ENCODE measurements at places on chromosomes 6 and 20.
A peak's percentile ranks its signal among the peaks of the same experiment; 100 is the strongest.

DNA sequence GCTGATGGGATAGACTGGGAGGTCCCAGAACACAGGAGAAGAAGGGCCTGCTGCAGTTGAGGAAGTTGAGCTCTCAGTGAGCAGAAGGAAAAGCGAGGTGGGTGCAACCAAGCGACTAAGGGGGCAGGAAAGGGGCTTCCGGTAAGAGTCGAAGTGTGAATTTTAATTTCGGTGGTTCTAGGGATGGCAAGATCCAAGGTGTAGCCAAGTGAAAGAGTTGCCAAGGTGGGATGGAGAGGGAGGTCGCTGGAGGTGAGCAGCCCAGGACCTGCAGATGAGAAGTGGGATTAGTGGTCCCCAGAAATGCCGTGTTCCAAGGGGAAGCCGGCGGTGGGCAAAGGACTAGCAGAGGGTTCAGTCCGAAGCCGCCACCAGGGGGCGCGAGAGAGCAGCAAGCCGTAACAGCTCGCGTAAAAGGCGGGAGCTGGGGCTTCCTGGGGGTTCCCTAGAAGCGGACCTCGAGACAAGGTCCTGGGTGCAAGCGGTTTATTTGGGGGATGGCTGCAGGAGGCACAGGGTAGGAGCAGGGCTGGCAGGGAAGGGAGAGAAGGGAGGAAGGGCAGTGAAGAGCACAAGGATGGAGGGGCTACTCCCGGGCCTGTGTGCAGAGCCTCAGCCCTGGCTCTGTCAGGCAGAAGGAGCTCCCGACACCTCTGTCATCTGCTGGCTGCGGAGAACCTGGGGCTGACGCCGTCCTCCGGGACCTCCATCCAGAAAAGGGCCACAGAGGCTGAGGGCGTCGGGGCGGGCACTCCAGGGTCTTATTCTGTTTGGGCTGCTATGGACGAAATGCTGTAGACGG is 103.6 kb downstream of the PAX1 start:
- DNase-seq, result peak; percentile 27

GRCh38 chr6:23154159-23154558 is 584.8 kb downstream of the HDGFL1 start:
- DNase-seq, result no peak

DNA sequence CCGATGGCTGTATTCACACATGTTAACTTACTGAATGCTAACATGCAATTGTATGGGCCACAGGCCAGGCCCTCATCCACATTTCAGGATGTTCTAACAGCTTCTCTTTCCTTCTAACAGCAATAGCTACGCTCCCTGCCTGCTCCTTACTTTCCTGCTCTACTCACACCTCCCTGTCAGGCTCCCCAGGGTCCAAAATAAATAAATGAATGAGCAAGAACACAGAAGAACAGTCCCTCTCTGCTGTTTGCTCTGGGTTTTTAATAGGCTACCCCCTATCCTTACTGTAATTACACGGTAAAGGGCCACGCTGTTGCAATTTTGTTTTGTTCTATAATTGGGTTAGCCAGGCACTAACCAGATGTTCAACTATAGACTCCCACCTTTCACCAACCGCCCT is 135.6 kb downstream of the GMDS start:
- no peak for DNase-seq

- no peak for DNase-seq
Measured at GRCh38 chr20:48153523-48153922, 368.2 kb upstream of the SULF2 start.

- DNase-seq, result no peak
Measured at GRCh38 chr6:44738601-44739146, 351.2 kb downstream of the CDC5L start.

DNA sequence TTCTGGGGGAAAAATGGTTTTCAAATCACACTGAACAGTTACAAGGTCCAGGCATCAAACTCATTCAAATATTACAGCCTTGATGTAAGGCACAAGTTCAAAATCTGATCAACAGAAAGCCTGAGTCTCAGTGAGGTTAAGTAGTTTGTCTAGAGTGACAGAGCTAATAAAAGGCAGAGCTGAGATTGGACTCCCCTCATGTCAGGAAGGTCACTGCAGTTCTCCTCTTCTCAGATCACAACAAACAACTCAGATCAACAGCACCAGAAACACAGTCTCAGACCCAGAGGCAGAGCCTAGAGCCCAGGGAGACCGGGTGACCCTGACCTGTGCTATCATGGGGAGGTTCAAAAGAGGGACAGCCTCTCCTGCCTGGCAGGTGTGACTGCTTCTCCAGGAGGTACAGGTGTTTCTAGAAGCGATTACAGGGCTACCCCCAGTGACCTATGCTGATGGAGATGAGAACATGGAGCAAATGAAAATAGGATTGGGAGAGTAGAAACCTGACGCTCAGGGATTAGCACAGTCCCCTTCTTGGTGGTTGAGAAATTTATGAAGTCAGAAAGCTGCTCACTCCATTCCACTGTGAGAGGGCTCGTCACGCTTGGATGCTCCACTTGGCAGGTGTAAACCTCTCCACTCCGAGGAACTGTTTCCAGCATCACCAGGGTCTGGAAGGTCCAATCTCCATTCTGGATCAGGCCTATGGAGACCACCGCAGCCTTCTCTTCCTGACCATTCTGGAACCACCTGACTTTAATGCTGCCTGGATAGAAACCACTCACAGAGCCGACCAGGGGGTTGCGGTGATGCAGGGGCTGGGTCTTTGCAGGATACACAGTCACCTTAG is 24.3 kb upstream of the HLA-DRB5 start:
- no peak for DNase-seq

GRCh38 chr6:7730784-7731227 is 4.9 kb downstream of the BMP6 start:
- DNase-seq, result no peak

GRCh38 chr6:35543459-35544193 is 30.9 kb upstream of the TULP1 start:
- DNase-seq, result no peak

DNA sequence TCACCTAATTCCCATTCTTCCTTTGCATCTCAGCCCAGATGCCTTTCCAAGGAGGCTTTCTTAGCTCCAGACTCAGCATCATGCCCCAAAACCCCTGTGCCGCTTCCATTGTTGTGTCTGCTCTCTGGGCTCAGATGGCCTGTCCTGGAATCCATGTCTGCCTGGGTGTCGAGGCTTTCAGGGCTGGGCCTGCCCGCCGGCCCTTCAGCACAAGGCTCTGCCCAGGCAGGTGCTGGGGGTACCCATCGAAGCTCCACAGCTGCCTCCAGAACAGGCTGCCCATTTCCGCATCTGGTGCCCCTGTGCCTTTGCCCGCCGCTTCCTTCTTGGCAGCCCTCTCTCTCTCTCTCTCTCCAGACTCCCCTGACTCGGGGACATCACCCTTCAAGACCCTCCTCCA is 1.2 kb downstream of the CPXM1 start:
- DNase-seq, result no peak

DNA sequence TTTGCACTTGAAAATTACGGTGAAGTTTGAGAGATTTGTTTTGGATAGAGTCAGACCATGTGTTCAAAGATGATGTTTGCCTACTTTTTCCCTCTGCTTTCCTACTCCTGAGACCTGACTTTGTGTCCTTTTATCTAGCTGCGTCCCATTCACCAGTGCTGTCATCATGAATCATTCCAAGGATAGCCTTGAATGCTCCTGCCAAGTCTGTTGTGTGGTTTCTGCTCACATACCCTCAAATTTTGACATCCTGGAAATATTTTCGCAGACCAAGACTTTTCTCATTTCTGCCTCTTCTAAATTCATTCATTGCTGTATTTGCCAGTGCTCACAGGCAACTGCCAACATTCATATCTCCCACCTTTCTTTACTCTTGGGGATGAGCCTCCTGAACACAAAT is 175.9 kb upstream of the SCGN start:
- no peak for DNase-seq

GRCh38 chr6:108598305-108598863 is 37.7 kb downstream of the FOXO3 start:
- peak; percentile 92 for DNase-seq

DNA sequence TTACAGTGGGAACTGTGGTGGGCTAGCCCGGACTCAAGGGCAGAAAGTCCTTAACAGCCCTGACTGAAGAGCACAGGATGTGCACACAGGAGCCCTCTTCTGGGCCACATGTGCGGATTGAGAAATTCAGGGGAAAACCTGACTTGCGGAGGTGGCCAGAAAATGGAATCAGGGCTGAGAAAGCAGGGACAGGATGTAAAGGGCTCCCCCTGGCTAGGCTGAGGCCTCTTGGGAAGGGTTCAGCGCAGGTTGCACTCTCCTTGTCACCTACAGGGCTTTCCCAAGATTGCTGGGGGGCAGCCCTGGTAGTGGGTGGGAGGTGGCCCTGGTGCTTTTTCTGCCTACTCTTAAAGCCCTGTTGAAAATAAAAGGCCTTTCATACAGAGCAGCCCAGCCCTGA is 251.2 kb downstream of the SLC24A3 start:
- DNase-seq, result no peak

- DNase-seq, result no peak
Measured at GRCh38 chr20:2658414-2659354, 5.3 kb downstream of the IDH3B start.

GRCh38 chr20:23425129-23425528 is 3.8 kb upstream of the NAPB start:
- no peak for DNase-seq

Data from hematopoietic multipotent progenitor cell treated with erythropoietin and hydrocortisone succinate and interleukin-3 and kit ligand, for 15 days (in vitro differentiated cells).